ENCODE measurements at places on chromosomes 11 and 22.

GRCh38 chr11:64148226-64148916 is 17.5 kb downstream of the MACROD1 start:
- ATAC-seq = peak; percentile 81

DNA sequence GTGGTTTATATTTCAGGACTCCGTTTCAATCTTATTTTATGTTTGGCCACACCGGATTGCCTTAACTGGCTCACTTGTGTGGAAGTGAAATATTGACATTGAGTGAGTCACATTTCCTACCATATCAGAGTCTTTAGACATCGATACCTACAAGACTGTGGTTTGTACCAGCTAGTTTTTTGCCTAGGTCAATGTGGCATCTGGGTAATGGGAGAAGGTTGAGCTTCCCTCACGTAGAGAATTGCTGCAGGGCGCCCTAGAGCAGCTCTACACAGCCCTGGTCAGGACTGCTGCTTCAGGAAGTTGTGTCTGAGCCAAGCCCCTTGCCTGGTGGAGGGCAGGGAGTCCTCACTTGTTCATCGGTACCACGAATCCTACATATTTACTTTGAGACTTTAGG is 1.6 kb downstream of the GRAMD1B start:
- ATAC-seq = no peak

- ATAC-seq = no peak
Measured at GRCh38 chr11:6790546-6790945, 7.7 kb downstream of the OR2AG1 start.

DNA sequence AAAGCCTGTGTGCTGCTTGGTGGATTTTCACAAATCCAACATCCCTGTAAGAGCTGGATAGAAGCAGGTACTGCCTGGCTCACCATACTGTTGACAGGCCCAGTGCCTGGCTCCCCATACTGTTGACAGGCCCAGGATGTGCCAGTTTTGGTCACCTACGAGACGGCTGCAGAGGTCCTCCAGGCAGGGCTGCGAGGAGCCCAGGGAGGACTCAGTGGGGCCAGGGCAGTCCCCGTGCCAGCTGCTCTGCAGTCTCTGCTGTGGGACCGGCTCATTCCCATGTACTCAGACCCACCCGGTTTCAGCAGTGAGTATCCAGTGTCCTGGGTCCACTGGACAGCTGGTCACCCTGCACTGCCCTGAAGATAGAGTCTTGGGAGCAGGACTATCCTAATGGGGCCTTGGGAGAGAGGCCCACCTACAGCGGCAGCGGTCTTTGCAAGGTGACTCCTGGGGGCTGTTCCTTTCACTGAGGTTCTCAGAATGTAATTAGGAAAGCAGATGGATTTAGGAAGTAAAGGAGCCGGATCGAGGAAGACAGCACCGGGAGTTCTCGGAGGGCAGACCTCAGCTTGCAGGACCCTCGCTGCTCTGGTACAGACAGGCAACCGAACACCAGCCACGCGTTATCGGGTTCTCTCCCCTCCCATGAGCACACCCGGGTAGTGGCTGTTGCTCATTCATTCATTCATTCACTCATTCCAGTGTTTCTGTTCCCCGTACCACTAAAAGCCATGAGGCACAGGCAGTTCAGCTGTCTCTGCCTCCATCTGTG is 106.1 kb downstream of the CTTN start:
- ATAC-seq = no peak

GRCh38 chr11:33452836-33453624 is 195.8 kb downstream of the HIPK3 start:
- ATAC-seq = peak; percentile 91

DNA sequence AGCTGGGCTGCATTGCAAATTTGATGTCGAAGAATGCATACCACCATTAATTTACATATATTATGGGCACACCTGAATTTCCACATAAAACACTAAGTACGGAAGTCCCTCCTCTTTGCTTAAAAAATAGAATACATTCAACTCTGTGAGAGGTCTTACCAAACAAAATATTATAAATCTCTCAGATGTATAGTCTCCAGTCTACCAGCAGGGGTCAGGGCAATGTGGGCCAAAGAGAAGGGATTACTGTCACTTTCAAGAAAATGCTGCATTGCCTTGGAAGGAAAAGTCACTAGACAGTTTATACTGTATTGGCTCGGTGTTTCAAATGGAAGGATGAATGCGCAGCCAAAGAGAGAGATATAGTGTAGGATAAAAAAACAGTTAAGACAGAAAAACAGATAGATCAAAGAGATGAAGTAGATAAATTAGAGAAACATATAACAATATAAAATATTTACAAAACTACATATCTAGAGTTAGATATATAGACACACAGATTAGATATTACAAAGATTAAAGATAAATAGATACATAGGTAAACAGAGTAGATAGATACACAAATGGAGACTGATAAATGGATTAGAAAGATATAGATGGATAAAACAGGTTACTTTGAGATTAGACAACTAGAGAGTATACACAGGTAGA is 20.9 kb downstream of the SERGEF start:
- peak; percentile 91 for ATAC-seq

DNA sequence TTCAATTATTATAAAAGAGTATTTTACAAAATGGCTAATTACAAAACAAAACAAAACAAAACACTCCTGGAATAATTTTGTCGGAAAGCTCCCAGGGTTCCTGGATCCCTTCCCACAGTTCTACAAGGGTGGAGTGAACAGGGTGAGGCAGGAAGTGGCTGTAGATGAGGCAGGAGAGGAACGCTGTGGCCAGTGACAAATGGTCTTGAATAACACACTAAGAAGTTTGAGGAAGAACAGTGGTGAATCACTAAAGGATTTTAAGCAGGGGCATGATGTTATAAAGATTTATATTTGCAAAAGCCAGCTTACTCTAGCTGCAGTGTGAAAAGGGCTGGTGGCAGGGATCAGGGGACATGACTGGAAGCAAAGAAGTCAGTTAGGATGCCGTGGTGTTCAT is 33.8 kb upstream of the APOA1 start:
- ATAC-seq = peak; percentile 88

DNA sequence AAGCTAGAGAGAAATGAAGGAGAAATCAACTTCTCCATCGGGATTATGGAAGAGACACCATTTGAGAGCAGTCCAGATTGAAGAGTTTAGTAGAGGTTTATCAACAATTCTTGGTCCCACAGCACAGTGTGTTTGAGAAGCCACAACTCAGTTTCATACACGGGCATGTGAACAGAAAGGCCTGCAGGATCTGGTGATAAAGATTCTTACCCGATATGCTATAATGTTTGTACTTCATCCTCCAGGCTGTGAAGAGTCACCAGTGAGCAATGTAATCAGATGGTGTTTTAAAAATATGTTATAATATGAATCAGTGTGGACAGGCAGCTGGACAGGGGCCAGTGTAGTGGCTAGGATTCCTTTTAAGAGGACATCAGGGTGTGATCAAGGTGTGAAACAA is 29.7 kb upstream of the VWA5A start:
- no peak for ATAC-seq

GRCh38 chr11:15190611-15191010 is 75.9 kb downstream of the INSC start:
- ATAC-seq = no peak

DNA sequence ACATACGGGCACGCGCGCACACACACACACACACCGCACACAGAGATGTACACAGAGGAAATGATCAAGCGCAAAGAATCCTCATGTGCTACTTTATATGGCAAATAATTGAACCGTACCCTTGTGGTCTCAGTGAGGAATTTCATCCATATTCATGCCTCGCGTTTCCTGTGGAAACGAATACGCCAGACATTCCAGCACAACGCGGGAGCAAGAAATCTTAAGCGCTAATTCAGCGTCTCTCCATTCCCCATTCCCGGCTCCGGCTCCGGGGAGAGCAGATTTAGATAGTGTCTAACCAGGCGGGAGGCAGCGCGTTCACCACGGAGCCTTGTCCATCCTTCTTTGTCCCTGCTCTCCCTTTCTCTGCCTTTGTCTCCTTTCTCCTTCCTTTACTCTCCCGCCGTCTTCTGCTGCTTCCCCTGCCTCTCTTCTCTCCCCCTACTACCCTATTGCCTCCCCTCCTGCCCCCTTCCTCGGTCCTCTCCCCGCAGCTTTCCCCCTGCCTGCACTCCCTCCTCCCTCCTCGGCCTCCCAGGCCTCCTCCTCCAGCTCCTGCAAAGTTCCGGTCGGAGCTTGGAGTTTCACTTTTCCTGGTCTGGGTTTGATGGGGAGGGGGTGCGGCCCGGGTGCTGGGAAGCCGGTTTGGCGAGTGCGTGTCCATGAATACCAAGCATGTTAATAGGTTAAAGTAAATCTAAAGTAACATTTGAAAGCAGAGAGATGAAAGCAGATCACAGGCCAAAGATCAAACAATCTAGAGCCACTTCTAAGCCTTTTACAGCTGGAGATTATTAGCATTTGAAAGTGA is 579.3 kb downstream of the BUD13 start:
- peak; percentile 87 for ATAC-seq

DNA sequence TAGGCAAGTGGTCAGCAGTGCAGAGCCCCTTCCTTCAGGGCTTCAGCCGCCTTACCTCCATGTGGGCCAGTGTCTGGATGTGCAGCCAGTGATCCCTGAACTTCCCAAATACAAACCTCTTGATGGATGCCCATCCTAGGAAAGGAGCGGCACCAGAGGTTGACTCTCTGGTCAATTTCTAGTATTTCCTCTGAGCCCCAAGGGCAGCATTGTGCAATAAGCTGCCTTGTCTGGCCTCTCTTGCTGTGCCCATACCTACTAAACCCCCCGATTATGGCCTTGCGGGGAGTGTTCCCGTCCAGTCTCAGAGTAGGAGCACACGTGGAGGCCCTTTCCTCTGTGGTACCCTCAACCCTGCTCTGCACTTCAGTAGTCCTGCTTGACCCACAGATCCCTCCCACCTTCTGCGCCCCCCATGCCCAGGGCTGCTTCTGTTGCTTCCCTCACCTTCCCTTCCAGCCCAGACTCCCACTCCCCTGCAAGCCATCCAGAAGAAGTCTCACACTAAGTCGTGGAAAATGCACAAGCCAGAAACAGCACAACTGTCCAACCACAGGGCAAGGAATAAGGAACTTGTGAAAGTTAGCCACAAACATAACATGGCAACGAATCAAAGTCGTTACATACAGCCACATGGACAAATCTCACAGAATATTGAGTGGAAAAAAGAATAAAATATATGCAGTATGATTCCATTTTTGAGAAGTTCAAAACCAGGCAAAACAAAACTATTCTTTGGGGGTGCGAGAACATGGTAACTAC is 39.6 kb upstream of the HORMAD2 start:
- no peak for ATAC-seq

GRCh38 chr22:25482091-25482760 is 82.2 kb upstream of the GRK3 start:
- peak; percentile 75 for ATAC-seq

DNA sequence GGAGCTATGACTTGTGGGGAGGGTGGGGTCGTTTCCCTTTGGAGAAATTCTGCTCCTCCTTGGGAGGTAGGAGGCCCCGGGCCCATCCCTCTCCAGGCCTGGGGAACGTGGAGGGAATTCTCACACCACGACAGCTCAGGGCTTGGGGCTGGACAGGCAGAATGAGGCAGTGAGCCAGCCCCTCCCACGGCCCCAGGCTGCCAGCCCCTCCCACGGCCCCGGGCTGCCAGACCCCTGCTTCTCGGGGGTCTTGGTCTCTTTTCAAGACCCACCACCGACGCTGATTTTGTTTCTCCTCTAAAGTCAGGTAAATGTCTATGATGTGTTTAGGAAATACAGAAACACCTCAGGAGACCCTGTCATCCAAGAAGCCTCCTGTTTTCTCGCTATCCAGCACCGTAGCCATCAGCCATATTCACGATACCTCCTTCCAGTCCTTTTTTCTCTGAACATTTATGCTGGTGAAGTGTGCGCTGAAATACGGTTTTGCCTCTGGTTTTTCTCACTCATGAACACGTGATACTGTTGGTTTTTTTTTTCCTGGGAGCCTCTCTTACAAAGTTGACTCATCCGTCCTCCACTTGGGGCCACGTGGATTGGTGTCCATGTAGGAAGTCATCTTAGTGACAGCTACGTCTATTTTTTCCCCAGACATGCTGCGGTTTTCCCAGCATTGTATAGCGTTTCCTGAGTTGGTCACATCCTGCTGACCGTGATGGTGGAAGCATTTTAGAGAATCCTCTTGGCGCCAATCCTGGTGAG is 1219.6 kb downstream of the BRD1 start:
- ATAC-seq = no peak

GRCh38 chr22:20583471-20583922 is 76.1 kb downstream of the MED15 start:
- peak; percentile 11 for ATAC-seq

DNA sequence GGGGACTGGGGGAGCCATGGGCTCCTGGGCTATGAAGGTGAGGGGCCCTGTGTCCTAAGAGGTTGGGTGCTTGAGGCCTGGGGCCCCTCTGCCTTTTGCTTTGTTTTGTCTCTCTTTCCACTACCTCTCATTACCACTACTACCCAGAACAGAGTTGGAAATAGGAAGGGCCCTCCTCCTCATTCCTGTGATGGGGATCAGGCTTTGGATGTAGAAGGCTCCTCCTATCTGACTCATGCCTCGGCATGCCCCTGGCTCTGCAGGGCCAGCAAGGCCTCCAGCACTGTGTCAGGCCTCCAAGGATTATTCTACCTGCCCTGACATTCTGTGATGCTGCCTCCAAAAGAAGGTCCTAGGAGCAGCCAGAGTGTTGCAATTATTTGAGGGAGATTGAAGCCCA is 766 bp downstream of the IZUMO1R start:
- peak; percentile 92 for ATAC-seq

DNA sequence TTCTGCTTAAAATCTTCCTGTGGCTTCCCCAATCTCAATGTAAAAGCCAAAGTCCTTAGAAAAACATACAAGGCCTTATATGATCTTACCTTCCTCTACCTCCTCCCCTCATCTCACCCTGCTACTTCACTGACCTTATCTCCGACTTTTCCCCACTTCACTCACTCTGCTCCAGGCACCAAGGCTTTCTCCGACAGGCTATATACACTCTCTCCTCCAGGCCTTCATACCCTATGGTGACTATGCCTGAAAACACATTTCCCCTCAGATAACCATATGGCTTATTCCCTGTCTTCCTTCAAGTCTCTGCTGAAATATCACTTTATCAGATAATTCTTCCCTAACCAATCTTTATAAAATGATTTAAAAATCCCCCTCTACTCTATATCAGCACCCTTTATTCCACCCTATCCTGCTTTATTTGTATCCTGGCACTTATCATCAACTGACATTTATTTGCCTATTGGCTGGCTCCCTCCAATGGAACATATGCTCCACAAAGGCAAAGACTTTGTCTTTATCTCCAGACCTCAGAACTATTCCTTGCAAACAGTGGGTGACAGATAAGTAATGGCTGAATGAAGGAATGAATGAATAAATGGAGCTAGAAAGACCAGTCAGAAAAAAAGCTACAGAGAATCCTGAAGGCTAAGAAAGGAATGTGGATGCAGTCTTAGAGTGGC is 52.7 kb downstream of the PAK1 start:
- no peak for ATAC-seq

DNA sequence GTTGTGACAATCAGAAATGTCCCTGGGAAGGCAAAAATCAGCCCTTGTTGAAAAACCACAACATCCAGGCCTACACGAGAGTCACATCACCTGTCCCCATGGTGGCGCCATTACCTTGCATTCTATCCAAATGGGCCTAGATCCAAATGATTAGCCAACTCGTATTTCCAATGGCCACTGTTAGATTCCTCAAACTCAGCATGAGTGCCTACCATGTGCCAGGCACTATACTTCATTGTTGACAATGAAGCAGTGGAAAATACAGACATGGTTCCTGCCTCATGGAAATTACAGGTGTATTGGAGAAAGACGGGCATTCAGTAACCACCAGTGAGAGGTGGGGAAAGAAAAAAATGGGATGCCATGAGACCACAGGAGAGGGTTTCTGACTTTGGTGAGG is 29.8 kb upstream of the CREB3L1 start:
- ATAC-seq = peak; percentile 11

All from SK-N-SH treated with all-trans-retinoic acid at 6 μM for 48 hours (cell line).